ENCODE measurements at places on chromosomes 1 and 21.

GRCh38 chr1:118947790-118948189 is 40.4 kb downstream of the TBX15 start:
- no peak for DNase-seq

GRCh38 chr1:220552672-220553260 is 24.8 kb downstream of the MARK1 start:
- DNase-seq = no peak

DNA sequence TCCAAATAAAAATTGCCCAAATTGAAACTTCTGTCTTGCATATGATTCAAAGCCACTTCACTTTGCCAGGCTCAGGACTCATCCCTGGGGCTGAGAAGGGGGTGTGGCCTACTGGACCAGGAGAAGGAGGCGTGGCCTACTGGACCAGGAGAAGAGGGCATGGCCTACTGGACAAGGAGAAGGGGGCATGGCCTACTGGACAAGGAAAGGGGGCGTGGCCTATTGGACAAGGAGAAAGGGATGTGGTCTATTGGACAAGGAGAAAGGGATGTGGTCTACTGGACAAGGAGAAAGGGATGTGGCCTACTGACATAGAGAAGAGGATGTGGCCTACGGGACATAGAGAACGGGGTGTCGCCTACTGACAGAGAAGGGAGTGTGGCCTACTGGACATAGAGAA is 405.3 kb downstream of the RRAGC start:
- no peak for DNase-seq

DNA sequence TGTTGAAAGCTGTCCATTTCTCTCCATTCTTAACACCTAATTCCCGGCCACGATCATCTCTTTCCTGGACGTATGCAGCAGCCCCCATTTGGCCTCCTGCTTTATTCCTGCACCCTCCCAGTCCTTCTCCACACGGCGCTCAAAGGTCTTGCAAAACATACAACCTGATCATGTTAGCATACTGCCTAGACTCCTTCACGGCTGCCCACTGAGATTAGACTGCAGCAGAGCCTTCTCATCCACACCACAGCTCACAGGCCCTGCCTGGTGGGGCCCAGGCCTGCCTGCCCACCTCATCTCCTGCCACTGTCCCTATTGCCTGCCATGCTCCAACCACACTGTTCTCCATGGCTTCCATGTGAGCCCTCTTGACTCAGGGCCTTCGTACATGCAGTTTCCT is 2.7 kb downstream of the GOLT1A start:
- no peak for DNase-seq

- no peak for DNase-seq
These were observed 92.9 kb upstream of the BARHL2 start for GRCh38 chr1:90809996-90810395.

GRCh38 chr1:246304484-246305259 is 202.4 kb downstream of the SMYD3 start:
- DNase-seq = no peak

GRCh38 chr1:41041614-41042270 is 20.2 kb upstream of the SLFNL1 start:
- DNase-seq = no peak

- DNase-seq = no peak
These were observed 9.5 kb downstream of the CTSK start for GRCh38 chr1:150798525-150798924.

DNA sequence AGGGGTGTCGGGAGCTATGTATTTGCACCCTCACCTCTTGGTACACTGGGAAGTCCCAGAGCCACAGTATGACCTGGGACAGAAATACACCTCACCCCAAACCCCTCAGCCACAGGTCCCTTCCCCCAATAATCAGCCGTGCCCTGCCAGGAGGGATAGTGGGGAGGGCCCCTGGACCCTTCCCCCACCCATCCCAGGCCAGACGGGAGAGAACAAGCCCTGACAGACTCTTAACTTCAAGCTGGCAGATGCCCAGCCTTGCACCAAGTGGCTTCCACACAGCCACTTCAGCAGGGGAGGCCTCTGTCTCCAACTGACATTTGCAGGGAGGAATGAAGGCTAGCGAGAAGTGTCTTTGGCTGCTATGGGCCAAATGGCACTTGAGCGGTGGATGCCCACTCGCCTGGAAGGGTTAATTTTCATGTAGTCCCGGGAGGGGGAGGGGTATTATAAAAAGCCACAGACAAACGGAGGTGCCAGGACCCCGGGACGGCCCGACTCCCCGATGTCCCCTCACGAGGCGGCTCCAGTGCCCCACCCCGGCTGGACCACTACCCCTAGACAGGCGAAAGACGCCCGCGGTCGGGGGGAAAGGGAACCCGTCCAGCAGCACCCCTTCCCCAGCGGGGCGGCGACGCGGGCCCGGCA is 495 bp downstream of the SYNC start:
- no peak for DNase-seq

GRCh38 chr21:45262041-45262581 is 25.6 kb downstream of the POFUT2 start:
- no peak for DNase-seq

GRCh38 chr1:198669023-198669698 is 30.3 kb downstream of the PTPRC start:
- DNase-seq = no peak

- no peak for DNase-seq
These were observed 328.9 kb downstream of the LTN1 start for GRCh38 chr21:28663754-28664153.

DNA sequence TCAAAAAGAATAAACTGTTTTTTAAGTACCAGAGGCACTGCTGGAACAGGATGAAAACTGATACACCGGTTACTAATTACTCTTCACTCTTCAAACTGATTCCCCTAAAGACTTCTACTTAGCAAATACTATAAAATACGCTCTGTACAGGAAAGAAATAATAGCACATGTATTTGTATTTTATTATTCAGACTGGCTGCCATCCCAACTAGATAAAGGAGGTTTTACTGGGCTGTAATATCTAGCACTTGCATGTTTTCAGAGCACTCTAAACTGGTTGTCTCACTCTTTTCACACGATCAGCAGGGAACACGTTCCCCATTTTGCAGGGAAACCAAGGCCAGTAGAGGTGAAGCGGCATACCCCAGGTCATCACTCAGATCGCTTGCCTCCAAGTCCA is 9.2 kb downstream of the SMIM12 start:
- DNase-seq = no peak

DNA sequence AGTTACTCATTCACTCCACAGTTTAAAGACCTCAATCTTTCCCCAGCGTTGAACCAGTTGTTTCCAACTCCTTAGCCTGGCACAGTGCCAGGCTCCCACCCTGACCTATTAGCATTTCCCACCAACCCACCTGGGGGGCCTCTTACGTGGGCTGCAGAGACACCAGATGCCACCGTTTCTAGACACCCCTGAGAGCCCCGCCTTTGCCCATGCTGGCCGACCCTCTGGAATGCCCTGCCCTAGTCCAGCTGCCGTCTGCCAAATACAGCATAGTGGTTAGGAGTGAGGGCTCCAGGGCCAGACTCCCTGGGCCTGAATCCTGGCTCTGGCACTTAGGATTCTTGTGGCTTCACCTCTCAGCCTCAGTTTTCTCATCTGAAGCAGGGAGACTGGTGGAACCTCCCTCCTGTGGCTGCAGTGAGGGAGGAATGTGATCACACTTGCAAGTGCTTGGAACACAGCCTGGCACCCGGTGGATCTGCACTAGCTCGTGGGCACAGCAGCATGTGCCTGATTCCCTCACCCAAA is 65.2 kb downstream of the TMCO4 start:
- no peak for DNase-seq

DNA sequence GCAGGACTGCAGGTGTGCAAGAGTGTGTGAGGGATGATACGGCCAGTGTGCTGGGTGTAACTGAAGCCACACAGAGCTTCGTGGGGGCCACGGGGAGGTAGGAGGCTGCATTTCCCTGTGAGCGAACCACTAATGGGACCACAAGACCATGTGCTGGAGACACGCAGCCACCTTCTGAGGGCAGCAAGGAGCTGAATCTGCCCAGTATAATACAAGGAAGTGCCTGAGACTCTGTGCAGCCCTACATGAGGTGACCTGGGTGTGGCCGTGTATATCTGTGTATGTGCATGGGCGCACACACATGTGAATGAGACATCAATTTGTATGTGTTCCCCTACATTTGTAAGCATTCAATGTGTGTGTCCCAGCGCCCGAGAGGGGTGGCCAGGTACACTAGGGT is 50.8 kb downstream of the CHD5 start:
- DNase-seq = no peak

- no peak for DNase-seq
These were observed 29.2 kb upstream of the CD84 start for GRCh38 chr1:160608514-160608913.

- DNase-seq = no peak
These were observed 84.1 kb upstream of the PRDX6 start for GRCh38 chr1:173392895-173393658.

GRCh38 chr1:234844479-234845031 is 234.6 kb upstream of the IRF2BP2 start:
- no peak for DNase-seq

GRCh38 chr1:247840818-247841217 is 878 bp downstream of the OR11L1 start:
- no peak for DNase-seq

DNA sequence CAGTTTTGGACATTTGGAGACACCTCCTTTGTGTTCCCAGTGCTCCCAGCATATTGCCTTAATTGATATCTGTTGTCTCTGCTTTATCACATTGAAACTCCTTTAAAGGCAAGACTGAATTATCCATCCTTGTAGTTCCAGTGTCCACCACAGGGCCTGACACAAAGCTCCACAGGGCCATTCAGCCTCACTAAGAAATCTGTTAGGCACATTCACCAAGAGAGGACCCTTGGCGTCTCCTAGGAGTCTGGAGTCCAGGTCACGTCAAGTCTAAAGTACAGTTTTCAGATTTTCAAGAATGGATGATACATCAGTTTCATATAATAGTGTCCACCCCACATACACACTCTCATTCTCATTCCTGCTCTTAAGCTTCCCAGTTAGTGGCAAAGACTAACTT is 4.8 kb downstream of the ACP6 start:
- DNase-seq = no peak

DNA sequence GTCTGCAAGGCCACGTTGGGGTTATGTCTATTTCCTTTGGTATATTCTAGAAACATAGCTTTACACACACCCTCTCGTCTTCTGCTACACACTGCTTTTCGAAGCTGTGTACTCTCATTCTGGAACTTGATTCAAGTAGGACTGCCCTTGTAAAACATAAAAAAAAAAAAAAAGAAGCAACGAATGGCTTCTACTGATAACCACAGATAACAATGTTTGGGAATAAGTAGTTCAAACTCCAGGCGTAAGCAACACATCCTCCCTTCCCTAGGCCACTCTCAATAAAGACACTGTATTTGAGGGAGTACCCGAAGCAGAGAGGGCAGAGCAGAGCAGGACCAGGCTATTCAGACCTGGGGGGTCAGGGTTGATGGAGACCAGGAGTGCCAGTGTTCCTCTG is 496.7 kb downstream of the MATN1 start:
- DNase-seq = no peak

DNA sequence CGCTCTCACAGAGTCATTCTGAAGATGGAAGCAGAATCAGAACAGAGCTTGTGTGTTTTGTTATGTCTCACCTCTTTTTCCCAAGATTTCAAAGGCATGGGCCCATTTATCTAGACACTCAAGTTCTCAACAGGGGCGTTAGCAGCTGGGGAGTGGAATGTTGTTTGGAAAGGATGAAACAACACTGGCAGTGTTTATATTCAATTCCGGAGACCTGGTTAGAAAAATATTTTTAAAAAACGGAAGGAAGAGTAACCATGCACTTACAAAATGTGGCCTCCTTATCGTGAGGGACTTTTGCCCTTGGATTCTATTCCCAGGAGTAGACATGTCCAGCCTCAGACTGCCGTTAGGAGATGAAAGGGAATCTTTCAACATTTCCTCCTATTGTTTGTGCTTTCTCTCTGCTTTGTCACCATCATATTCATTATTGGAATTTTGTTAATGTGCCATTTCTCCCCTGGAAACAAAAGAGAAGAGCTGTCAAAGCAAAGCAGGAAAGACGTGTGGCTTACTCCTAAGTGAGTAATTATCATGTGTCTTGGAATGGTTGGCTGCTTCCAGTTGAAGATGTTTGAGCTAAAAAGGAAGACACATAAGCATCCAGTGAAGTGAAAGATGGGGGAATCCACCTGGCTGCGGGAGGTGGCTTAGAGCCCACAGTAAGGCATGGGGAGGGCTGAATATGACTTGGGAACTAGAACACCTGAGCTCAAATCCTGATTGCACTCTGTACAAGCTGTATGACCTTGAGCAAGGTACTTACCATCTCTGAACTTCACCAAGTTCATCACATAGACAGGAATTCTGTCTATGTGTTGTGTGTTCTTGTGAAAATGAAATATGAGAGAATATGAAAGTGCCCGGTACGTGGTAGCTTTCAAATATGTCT is 71.7 kb upstream of the JUN start:
- no peak for DNase-seq

DNA sequence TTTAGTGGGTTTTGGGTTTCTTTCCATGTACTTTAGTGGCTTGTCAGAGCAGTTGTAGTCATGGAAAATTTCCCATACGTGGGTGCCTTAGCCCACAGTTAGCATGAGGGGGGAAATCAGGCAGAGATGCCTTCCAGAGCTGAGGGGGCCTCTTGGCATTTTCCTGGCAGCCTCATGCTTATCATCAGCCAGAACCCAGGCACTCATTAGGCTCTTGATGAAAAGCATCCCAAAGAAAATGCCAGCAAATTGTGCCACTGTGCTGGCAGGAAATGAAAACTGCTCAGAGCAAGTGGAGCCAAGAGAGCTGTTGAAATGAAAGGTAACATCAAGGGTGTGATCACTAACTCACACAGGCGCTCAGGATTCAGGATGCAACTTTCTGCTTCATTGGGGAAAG is 128.0 kb downstream of the TNNI3K start:
- DNase-seq = no peak

- no peak for DNase-seq
These were observed 41.6 kb downstream of the GNG12 start for GRCh38 chr1:67791686-67792085.

DNA sequence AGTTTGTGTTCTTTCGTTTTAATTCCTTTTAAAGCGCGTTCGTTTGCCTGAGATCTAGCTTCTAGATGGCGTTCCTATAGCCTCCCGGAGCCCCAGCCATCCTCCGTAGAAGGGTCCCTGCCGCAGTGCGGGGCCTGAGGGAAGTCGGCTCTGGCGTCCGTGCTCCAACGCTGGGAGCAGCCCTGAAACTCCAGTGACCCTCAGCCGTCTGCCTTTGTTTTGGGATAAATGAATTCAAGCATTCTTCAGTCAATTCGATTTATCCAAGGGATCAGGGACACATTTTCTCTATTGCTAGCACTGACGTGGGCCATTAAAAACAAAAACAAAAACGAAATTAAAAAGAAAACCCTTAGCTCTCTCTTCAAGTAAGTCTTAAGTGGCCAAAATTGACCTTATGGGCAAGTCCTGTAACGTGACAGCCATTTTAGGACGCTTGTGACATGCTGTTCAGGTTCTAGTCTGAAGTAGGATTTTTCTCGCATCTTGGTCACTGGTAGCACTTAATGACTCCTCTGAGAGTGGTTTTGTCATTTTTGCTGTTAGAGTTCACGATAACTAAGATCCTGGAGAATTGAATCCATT is 742 bp upstream of the HSPA13 start:
- DNase-seq = no peak

- no peak for DNase-seq
These were observed 126.5 kb downstream of the MATN1 start for GRCh38 chr1:30596891-30597290.

Measured in stimulated activated naive CD4-positive, alpha-beta T cell (primary cell).